ENCODE measurements at places on chromosomes 6 and 20. TPM values are rescaled to one million over a fixed set of nuclear protein-coding genes. Genes with fewer than 3 reads are reported as not detected.

NR2E1 gene
- polyA plus RNA-seq, result 0.08 TPM

CST8 gene
- polyA plus RNA-seq, result not detected

TAAR9 gene
- not detected for polyA plus RNA-seq

NHSL1 gene
- polyA plus RNA-seq, result 3.8 TPM

GPSM3 gene
- 4.8 TPM for polyA plus RNA-seq

MAP3K7 gene
- polyA plus RNA-seq, result 20.7 TPM

FOXC1 gene
- polyA plus RNA-seq, result 4.6 TPM
